ENCODE measurements at places on chromosomes 11 and 22. TPM values are rescaled to one million over a fixed set of nuclear protein-coding genes. Genes with fewer than 3 reads are reported as not detected.

Gene GGT1
- 2.2 TPM for total RNA-seq

Gene IFITM10
- total RNA-seq = not detected

Gene TSPAN32
- total RNA-seq = 0.45 TPM

Gene PSMC3
- 241 TPM for total RNA-seq

Gene OR2D2
- not detected for total RNA-seq
